ENCODE measurements at places on chromosomes 5 and 9.

DNA sequence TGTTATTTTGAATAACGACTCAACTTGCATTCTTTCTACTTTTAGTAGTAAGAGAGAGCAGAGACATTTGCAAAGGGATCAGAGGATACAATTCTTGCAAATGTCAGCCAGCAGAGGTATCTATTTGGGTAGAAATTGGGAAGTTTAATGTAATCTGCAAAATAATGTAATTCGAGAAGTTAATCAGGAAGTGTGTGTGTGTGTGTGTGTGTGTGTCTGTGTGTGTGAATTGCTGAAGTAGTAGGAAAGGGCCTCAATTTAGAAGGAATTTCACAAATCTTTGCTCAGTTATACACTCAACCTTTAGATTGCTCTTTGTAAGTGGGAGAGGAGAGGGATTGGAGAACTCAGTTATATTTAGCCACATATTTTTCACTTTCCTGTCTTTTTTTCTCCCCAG, 11.0 kb upstream of the IFNA1 start:
- no peak for DNase-seq

- peak; percentile 37 for DNase-seq
Observed at GRCh38 chr5:39175273-39175955, 43.9 kb downstream of the FYB1 start.

GRCh38 chr5:111337133-111337532, 112.9 kb downstream of the CAMK4 start:
- no peak for DNase-seq

DNA sequence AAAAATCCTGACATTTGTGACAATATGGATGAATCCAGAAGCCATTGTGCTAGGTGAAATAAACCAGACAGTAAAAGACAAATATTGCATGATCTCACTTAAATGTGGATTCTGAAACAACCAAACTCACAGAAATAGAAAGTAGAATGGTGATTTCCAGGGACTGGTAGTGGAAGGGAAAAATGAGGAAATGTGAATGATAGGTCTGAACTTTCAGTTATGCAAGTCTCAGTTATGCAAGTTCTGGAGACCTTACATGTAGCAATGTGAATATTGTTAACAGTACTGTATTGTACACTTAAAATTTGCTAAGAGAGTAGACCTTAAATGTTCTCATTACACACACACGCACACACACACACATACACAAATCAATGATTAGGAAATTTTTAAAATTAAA, 84.9 kb downstream of the SLCO4C1 start:
- no peak for DNase-seq

DNA sequence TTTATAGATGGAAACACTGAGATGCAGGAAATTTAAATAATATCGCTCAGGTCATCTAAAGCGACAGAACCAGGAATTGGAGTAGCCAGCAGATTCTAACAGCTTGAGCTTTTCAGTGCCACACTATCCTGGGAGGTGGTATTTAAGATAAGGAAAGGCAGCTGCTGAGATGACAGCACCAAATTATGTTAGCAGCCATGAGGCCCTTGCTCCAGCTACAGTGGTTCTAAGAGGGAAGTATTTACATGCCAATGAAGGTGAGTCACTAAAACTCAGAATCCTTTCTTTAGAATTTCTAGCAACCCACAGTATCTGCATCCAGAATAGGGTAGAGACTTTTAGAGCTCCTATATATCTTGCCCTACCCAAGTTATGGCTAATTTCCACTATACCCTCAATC, 127.0 kb upstream of the VLDLR start:
- no peak for DNase-seq

GRCh38 chr9:98770717-98771116, 25.6 kb downstream of the ANKS6 start:
- no peak for DNase-seq

All from stimulated activated naive B cell treated with anti-CD40 and anti-IgM and Interleukin-4, amounts not matched to agents 10 μg/mL and 1 μg/mL and 100 μg/mL, for 72 hours (primary cell).